ENCODE measurements at places on chromosomes 13 and 19.

- DNase-seq = no peak
Measured at GRCh38 chr13:30257468-30258099, 49.8 kb downstream of the KATNAL1 start.

DNA sequence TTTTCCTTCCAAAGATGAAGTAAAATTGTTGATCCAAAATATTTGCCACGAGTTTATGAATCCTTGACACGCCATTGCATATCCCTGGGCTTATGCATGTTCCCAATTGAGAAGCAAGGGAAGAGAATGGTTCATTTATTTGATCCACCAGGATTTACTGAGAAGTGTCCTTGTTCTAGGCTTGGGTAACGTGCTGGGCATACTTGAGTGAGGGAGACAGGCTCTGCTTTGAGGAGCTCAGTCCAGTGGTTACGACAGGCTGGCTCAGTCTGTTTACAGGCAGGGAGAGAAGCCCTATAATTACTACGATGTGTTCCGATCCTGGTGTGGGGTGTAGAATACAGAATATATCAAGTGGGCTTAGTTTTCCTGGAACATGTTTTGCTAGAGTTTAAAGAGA is 6.3 kb upstream of the PNMA8C start:
- no peak for DNase-seq

- DNase-seq = no peak
Measured at GRCh38 chr19:16801600-16802013, 27.6 kb upstream of the SIN3B start.

GRCh38 chr13:107832500-107833100 is 382.7 kb downstream of the LIG4 start:
- no peak for DNase-seq

GRCh38 chr19:48907671-48908070 is 7.6 kb downstream of the NUCB1 start:
- DNase-seq = no peak

- DNase-seq = no peak
Measured at GRCh38 chr13:61954092-61954491, 538.4 kb upstream of the PCDH20 start.

GRCh38 chr19:51422053-51422448 is 4.6 kb upstream of the SIGLEC10 start:
- peak; percentile 82 for DNase-seq

GRCh38 chr19:4375164-4376027 is 25.0 kb downstream of the SH3GL1 start:
- DNase-seq = no peak
